ENCODE measurements at places on chromosomes 12 and 14.

- DNase-seq: no peak
These were observed 53.7 kb upstream of the PLEKHA5 start for GRCh38 chr12:19075711-19076340.

GRCh38 chr12:46450279-46450748 lies 77.7 kb upstream of the SLC38A2 start:
- peak; percentile 56 for DNase-seq

DNA sequence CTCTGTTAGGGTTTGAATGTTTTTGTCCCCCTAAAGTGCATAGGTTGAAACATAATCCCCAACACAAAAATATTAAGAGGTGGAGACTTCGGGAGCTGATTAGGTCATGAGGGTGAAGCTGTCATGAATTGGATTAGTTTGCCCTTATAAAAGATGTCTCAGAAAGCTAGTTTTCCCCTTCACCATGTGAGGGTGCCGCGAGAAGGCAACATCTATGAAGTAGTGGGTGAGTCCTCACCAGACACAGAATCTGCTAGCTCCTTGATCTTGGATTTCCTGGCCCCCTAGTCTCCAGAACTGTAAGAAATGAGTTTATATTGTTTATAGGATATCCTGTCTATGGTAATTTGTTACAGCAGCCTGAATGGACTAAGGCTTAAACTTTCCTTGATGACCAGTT lies 301.5 kb upstream of the ATP2B1 start:
- peak; percentile 16 for DNase-seq

DNA sequence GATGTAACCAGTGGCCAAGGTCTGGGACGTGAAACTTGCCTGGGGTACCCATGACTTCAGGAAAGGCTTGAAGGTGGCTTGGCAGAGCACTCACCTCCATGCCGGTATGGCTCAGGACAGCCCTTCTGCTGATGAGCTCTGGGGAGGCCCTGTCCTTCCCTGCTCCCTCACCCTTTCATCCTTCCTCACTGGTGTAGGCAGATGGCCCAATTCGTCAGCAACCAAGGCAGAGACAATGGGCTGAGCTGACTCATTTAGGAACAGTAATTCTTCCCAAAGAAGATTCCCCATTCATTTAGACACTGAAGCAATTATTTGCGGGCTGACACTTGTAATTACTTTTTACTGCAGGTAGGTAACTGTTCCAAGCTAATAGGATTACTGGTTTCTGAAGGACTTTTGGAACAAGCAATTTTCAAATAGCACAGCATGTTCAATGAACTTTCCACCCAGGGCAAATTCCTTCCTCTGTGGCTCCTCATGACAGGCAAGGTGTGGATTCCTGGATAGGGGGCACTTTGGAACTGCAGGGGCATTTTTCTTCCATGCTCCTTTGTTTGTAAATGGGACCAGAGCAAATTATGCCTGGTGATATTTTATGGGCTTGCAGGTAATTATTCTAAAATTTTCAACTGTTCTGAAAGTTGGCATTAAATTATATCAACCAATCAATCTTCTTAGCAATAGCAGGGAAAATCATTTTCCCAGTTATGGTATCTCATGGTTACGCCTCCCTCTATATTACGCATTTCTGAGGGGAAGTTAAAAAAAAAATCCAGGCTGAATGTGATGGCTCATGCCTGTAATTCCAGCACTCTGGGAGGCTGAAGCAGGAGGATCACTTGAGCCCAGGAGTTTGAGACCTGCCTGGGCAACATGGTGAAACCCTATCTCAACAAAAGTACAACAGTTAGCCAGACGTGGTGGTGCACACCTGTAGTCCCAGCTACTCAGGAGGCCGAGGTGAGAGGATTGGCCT lies 24.1 kb upstream of the NRDE2 start:
- DNase-seq: no peak

DNA sequence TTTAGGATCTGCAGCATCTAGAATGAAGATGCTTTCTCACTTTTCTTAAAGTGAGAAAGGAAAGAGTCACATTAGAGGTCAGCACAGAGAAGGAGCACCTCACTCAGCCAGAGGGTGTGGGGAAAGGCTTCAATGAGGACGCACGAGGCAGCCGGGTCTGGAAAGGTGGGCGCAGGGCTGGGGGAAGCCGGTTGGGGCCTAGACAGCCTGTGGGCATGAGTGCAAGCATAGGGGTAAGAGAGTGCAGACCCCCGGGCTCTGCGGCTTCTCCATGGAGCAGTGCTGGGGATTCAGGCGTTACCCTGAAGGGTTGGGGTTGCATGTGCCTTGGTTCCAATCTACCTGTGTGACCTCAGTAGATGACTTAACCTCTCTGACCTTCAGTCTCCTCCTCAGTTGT lies 49.9 kb downstream of the KRT80 start:
- no peak for DNase-seq

Measured in common myeloid progenitor, CD34-positive (primary cell).